ENCODE measurements at places on chromosomes 7 and 10.
A peak's percentile ranks its signal among the peaks of the same experiment; 100 is the strongest.

DNA sequence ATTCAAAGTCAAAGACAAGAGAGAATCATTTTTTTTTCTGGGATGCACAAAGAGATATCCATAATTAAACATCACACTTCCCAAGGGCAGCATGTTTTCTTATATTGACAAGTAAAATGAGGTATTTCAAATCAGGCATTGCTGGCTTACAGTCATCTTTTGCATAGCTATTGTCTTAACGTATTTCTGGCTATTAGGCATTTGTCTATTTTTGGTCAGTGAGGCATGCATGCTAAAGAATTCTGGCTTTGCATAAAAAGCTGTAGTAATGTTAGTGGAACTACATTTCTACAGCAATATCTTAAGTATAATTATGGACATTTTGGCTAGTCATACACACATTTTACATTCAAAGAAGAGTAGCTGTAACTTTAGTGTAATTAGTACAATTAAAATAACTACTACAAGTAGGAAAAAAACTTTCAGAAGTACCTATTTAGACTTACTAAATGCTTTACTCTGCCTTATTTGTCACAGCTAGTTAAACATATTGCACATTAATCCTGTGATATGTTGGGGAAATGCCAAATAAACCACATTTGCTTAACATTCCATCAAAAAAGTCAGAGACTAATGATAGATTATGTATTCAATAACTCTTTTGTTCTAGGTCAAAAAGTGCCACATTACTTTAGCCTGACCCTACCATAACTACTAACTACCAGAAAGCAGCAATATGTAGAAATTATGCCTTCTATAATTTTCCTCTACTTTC, 76.4 kb downstream of the RELN start:
- DNase-seq: no peak

GRCh38 chr10:51137756-51138529, 63.7 kb downstream of the PRKG1 start:
- no peak for DNase-seq

DNA sequence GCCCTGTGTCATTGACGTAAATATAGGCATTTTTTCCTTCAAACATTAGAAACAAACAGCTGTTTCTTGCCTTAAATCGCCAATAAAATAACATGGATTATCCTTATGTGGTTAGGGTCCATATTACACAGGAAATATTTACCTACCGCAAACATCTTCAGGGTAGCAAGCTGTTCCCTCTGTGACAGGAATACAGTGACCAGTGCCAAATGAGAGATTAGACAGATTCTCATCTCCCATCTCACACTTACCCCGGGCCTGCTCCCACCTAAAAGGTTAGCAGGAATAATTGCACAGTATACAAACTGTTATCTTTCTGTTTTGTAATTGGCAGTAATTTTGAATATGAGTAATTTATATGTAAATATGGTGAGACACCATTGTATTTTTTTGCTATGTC, 16.5 kb downstream of the MKI67 start:
- DNase-seq: no peak

DNA sequence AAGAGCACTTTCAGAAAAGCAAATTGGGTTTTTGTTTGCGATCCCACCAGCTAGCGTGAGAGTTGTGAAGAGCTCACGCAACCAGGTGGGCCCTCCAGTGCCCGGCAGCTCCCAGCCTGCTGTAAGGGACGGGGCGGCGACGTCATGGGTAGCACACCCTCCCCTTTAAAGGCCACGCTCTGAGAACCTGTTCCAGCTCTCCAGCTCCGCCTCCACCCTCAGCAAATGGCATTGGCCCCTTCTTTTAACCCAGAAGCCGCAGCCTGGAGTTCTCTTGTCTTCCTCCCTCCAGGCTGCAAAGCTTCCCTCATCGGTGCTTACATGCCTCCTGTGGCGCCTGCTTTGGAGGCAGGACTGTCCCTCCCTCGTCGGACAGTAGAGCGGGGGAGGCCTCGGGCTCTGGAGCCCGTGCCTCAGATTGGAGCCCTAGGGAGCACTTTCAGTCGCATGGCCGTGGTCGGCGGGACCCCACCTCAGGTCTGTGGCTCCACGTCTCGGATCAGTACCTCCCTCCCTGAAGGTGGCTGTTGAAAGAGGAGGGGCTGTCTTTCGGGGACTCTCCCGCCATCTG, 32.9 kb downstream of the WIPI2 start:
- no peak for DNase-seq

GRCh38 chr7:124033095-124033806, 384 bp upstream of the TMEM229A start:
- DNase-seq: no peak

- DNase-seq: no peak
Observed at GRCh38 chr7:47402941-47403866, 178.7 kb downstream of the TNS3 start.

GRCh38 chr10:1420661-1421362, 316.5 kb downstream of the ADARB2 start:
- no peak for DNase-seq

DNA sequence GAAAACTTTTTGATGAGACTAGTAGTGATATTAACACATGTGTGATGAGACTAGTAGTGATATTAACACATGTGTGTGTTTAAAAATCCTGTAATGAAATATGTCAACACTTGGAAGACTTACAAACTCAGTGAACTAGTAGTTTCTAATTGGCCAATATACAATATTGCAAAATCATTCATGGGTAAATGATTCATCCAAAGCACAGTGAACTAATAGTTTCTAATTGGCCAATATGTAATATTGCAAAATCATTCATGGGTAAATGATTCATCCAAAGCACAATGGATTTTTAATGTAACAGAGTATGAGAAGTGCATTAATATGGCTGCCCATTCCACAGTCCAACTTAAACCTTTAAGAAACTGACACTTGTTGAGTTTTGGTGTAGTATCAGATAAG, 77.8 kb downstream of the ATAD1 start:
- DNase-seq: no peak

DNA sequence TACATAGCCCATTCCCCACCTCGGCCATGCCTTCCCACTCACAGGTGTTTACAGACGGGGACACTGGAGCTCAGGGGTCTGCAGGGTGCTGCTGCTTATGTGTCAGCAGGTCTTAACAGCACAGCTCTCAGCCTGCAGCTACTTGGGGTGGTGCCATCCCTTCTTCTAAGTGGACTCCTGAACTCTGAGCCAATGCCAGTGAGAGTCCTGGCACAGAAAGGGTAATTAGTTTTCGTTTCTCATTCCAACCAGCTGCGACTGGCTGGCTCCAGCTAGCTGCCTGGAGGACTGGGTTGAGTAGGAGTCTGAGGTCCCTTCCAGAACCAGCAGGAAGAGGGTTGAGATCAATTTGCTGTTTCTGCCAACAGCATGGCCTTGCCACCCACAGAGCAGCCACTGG, 88.3 kb upstream of the AGK start:
- no peak for DNase-seq

- no peak for DNase-seq
Observed at GRCh38 chr7:7620644-7621210, 19.8 kb upstream of the UMAD1 start.

DNA sequence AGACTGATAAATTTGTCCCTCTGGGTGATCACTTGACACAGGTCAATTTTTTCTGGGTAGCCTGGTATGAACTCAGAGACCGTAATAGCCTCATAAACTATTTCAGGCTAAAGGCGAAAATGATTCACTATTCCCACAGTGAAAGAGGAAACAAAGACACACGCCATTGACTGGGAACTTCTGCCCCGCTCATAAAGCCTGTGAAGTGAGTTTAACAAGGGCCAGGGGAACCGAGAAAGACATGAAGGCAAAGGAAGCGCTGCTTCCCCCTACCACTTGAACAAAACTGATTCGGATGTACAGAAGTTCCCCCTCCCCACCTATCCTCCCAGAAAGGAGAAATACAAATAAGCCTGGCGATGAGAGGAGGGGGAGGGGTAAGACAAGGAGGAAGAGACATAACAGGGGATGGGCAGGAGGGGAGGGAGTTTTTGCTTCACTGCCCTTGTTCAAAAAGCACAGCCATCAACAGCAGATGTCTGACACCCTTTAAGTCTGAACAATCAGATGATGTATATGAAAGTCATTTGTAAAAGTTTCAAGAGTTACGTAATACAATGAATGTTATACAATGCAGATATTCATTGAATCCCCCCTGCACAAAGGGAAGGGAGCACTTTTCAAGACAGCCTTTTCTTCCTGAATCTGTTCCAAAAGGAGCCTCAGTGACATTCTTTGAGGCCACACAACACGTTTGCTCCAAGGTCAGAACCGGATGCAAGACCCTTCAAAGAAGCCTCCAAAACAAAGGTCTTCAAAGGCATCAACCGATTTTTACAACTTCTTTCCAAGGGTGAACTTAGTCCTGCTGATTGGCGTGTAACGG, 734 bp downstream of the ABCB4 start:
- DNase-seq: no peak

DNA sequence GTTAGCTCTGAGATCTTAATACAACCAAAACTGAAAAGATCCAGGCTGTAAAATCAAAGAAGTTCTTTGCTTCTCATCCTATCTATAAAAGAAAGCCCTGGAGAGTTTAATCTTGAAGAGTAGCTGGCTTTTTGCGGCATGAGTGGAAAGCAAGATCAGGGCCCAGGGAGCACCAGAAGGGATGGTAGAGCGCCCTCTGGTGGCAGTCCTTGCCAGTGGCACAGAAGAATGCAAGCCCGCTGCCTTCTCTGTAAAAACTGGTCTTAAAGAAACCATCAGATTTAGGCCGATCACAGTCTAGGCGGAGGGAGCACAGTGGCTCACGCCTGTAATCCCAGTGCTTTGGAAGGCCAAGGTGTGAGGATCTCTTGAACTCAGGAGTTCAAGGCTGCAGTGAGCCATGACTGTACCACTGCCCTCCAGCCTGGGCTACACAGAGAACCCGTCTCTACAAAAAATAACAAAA, 35.6 kb downstream of the CPN1 start:
- peak; percentile 90 for DNase-seq

- no peak for DNase-seq
Observed at GRCh38 chr10:86077871-86078638, 288.5 kb downstream of the GRID1 start.

- no peak for DNase-seq
Observed at GRCh38 chr10:106771154-106771553, 393.4 kb downstream of the SORCS1 start.

DNA sequence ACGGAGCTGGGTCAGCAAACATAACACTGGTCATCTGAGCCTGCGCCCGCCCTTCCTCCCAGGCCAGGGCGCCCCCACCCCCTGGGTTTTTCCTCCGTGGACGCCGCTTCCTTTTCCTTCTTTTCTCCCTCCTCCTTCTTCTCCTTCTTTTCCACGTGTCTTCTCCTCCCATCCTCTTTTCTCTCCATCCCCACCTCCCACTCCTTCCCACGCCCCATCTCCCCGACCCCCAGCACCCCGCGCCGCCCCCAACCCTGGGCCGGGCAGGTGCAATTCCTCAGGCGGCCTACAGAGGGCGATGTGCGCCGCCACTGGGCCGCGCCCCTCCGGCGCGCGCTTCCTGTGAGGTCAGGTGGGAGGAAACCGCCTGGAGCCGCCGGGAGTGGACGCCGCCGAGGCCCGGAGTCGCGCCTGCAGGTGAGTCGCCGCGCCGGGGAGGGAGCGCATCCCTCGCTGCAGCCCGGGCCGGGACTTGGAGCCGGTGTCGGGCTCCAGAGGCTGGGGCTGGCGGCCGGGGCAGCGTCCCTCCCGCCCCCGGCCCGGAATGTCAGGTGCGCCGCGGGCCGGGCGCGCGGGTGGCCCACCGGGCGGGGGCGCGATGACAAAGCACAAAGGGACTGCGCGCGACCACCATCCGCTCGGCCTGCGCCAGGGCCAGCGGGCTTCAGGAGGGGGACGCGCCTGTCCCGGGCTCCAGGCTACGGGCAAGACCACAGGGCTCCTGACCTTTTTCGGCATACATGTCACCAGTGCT, at the start of gene FAM241B:
TSS of gene FAM241B (plus strand) at position 351 of the 754 bp plus-strand sequence. CDS start 1,497 bp downstream, outside the sequence.
- peak; percentile 88 for DNase-seq

- no peak for DNase-seq
Observed at GRCh38 chr7:142348921-142349405, 91.1 kb upstream of the PRSS58 start.

- DNase-seq: no peak
Observed at GRCh38 chr10:20115894-20116293, 299.7 kb downstream of the PLXDC2 start.

DNA sequence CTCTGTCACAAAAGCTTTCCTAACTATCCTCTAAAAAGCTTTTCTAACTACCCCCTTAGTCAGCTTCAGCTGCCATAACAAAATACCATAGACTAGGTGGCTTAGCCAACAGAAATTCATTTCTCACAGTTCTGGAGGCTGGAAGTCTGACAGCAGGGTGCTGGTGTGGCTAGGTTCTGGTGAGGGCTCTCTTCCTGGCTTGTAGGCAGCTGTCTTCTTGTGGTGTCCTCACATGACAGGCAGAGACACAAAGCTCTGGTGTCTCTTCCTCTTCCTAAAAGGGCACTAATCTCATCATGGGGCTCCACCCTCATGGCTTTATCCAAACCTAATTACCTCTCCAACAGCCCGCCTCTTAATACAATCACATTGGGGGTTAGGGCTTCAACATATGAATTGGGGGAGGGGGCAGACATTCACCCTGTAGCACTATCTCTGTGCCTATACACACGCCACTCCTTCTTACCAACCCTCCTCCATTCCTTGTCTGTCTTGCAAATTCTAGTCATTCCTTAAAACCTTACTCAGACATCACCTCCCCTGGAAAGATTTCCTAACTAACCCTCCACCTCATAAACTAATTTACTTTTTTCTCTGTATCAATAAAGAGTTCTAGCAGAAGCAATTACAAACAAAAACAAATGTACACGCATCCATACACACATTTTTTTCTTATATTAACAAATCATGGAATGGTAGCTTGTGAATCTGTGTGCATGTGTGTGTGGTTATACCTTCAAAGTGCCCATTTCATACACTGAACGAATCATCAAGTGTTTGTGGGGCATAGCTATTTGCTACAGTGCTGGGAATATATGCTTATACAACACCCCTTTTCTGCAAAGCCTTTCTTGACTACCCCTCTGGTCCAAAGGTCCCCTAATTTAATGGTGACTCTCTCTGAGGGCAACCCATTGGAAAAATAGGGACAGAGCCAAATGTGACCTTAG, 26.4 kb downstream of the RHOBTB1 start:
- DNase-seq: no peak

DNA sequence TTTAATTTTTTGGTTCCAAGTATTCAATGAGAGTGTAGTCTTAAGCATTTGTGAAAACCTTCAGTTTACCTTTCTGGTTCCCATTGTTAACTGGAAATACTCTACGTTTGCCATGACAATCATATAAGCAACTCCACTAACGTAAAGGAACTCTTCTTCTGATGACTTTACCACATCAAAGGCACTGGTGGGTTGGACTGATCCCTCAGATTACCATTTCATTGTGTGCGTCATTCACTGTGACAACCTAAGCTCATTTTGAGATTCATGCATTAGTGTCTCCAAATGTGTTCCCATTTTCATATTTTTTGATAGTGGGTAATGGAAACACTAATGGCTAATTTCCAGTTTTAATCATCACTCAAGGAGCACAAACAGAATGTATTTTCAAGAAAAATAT, 119.9 kb upstream of the COL1A2 start:
- DNase-seq: no peak
